ENCODE measurements at places on chromosomes 6 and 20.

DNA sequence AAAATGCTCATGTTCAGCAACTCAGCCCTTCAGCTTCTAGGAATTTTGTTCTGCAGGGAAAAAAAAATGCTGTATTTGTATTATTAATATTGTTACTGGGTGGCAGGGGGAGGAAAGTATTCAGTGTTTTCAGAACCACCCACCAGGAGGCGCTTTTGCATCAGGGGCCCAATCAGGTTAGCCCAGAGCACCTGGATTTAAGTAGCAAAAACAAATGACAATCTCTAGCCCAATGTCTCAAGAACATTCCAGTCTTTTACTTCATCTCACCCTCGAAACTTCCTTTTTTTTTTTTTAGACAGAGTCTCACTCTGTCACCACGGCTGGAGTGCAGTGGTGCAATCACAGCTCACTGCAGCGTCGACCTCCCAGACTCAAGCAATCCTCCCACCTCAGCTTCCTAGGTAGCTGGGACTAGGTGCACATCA is 635 bp upstream of the C20orf203 start:
- peak; percentile 14 for DNase-seq

GRCh38 chr6:155315516-155315871 is 1.2 kb upstream of the TFB1M start:
- DNase-seq = no peak

DNA sequence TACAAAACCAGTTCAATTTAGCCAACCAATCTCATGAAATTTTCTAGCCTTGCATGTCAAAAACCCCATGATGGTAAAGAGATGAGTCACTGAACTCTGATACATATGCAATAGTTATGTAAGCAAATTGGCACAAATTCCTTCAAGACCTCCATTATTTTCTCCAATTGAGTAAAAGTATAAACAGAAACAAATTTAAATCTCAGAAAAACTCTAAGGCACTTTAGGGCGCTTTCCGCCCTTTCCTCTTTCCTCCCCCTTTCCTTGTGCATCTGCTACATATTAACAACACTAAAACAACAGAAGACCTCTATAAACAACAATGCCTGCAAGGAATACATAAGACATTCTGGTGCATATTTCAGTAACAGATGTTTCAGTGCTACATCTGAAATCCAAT is 48.5 kb downstream of the KIF13A start:
- no peak for DNase-seq

GRCh38 chr6:40733290-40733689 is 146.1 kb upstream of the LRFN2 start:
- DNase-seq = no peak

DNA sequence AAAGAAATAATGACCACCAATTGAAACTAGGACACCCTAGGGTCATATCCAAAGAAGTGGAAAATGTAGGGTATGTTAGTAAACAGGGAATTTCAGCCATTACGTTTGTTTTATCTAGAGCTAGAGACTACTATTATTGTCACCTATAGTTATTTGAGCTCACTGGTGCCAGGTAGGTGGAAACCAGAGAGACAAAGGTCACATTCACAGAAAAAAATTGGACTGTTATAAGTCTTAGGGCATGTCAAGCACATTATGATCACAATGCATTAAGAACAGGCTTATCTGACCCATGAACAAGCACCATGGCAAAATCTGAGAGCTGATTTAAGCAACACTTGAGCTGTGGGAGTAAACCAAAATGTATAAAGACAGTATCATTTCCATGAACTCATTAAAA is 530.1 kb upstream of the CITED2 start:
- DNase-seq = no peak

GRCh38 chr6:68082086-68082485 is 553.0 kb upstream of the ADGRB3 start:
- DNase-seq = no peak

DNA sequence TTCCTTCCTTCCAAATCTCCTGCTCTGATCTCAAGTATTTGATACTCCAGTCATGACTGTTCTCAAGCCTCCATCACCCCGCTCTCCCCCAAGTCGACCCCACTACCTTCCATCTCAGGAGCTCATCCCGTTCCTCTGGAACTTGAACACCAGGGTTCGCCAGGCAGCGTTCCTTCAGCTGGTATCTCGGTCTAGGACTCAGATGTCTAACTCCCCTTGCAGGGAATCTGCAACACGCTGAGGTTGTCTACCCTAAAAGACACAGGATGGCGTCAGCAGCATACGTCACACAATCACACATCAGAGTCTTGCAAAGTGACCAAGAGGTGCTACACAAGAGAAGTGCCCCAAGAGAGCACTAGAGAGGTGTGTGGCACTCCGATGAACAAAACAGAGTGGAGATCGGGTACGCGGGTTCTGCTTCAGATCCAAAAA is 706 bp downstream of the ZNF184 start:
- peak; percentile 47 for DNase-seq

DNA sequence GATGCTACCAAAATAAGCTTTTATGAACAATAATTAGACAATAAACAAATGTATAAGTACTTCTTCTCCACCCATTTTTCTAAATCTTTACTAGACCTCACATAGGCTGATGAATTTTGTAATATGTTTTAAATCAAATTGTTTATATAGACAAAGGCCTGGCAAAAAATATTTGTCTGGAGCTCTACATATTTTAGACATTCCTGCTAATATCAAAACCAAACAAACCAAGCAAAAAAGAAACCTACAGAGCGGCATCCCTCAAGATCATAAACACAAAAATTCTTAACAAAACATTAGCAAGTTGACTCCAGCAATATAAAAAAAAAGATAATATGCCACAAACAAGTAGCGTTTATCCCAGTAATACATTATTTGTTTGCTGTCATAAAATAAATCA is 87.2 kb downstream of the ADAT2 start:
- DNase-seq = no peak

DNA sequence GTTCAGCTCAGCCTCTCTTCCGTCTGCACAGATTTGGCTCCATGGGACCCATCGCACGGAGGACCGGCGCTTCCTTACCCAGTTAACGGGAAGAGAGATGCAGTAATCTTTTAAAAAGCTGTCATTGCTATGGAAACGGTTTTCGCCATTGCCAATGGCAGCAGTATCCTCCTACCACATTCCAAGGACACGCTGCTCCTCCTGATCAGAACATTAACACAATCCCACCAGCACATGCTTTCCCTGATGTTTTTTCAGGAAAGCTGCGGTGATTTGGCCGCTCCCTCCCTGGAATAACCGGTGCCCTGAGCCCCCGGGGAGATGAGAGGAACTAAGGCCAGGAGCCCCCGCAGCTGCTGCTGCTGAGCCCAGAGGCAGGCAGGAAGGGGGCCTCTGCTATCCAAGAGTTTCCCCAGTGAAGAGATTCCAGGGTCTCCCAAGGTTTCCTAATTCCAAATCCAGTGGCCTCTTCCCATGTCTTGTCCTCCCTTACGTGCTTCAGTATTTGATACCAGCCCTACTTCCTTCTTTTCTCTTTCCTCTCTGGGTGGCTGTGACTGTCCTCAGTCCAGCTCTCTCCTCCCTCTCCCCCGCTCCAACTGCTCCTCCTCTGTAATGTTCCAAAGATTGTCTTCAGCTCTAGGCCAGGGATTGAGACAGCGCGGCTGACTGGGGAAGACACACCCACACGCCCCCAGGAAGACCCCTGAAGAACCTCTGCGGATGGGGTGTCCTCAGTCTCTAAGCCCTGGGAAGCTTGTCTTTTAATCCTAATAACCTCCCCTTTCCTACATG is 2.6 kb downstream of the BNIP5 start:
- no peak for DNase-seq

DNA sequence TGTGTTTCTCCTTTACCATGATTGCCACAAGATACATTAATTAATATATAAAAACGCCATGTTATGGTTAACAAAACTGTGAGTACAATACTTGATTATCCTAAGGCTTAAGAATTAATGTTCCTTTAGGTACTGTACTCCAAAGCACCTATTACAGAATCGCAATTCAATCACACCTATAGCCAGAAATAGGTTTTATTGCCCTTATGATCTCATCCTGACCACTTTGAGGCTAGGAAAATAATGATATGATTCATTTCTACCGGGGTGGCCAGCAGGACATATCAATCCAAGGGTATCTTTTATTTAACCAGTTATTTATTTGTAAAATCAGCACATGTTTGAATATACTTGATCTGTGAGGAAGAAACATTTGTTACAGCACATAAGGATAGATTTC is 396.6 kb upstream of the GJE1 start:
- DNase-seq = no peak

DNA sequence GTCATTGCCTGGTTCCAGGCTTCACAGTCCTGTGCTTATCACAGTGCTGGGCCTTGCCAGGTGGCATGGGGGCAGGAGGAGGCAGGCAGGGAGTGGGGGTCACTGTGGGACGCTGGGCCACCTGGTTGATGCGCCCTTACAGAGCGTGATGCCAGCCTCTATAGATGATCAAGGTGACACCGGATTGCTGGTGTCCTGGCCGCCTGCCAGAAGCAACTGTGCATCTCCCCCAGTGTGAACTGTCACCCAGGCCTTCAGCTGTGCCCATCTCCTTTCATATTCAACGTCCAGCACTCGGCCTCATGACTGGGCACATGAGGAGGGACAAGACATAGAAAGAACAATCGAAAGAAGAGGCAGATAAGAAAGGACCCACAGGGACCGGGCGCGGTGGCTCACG is 318.9 kb downstream of the TAF4 start:
- no peak for DNase-seq

DNA sequence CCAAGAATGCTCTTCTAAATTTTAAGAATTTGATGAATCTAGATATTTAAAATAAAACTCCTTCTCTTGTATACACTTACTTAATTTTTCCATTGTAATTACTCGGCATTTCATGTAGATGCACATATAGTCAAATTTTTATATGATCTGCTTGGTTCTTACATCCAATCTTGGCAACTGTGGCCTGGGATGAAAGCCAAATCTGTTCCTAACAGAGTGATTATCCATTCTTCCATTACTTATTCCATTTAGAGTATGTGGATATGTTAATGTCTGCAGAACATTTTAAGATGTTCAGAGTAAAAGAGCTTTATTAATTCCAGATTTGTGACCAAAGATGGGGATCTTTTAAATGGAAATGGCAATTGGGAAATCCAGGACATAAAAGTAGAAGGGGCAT is 144.1 kb upstream of the PDE7B start:
- DNase-seq = no peak

DNA sequence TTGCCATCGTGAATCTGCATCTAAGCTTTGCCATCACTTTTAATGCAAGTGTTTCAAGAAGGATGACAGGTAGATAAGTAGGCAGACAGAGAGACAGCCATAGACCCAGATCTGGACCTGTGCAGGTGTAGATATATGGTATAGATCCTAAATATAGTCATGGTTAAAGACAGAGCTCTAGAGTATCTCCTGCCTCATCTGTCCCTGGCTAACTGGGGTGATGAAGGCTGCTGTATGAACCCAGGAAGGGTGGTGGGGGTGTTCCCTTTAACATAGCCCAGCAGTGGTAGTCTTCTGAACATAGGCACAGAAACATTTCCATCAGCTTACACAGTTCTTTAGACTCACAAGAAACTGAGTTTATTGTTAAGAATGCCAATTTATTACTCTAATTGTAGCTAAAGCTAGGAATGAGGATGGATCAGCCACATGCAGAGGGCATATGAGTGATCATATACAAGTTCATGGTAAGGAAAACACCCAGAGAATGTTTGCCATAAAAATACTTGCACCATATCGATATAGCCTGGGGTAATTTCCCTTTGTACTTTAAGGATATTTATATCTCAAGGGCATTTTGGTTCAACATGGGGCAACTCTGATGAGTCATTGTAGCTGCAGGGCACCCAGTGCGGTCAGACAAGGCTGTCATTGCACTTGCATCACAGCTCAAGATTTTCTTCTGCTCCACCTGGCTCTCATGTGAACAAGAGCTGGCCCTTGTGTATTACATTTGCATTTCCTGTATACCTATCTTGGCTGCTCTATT is 587.2 kb downstream of the EPM2A start:
- no peak for DNase-seq

- no peak for DNase-seq
Observed at GRCh38 chr6:157094038-157094437, 229.3 kb downstream of the TMEM242 start.

- DNase-seq = peak; percentile 16
Observed at GRCh38 chr6:52020945-52021570, 66.4 kb downstream of the PKHD1 start.

DNA sequence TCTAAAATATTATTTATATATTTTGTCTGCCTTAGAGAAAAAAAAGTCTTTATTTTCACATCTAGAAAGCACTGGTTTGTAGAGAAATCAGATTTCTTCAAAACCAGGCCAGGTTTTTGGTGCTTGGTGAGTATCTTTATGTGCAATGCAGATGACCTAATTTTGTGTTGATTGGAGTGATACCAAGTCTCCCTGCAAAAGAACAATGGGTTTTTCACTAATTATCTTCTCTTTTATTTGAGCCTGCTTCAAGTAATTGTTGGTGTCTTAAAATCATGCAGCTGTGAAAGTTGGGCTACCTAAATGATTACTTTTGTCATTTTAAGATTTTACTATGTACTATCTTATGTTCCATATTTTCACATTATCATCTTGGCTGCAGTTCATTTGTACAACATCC is 874.7 kb downstream of the TFAP2A start:
- no peak for DNase-seq

DNA sequence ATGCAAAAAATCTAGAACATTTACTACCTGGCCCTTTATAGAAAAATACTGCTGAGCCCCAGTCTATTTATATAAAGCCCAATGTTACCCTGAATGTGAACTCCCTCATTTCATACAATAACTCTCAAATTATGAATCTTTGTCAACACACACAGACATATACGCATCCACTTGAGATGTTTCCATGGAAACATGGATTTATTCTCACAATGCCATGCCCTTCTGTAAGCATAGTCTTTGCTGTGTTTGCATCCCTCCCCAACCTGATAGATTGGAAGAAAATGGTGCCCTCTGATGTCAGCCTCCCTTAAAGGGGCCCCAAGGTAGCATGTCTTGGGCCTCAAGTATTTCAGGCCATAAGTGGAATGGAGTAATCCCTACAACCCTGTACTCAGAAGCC is 573.1 kb downstream of the KIF16B start:
- DNase-seq = no peak

DNA sequence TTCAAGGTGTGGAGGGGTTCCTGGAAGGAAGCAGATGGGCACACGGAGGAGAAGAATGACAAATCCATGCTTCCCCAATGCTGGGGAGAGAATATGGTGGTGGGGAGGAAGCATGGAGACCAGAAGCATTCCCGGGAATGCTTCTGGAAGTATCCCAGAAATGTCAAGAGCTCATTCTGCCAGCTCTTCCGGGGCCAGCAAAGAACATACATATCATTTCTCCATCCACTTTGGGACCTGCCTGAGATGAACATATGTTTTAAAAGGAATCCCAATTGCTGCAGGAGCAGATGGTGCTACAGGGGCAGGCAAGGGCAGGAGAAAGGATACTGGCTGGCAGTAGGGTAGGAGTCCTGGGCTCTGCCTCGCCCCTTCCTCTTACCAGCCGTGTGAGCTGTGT is 37.9 kb upstream of the CCDC167 start:
- DNase-seq = no peak

GRCh38 chr6:19929312-19929711 is 92.1 kb downstream of the ID4 start:
- no peak for DNase-seq

Data from midbrain (tissue), 1 donor.